Cortex of kidney (tissue), 1 donor: ENCODE measurements at places on chromosomes 4 and X.

DNA sequence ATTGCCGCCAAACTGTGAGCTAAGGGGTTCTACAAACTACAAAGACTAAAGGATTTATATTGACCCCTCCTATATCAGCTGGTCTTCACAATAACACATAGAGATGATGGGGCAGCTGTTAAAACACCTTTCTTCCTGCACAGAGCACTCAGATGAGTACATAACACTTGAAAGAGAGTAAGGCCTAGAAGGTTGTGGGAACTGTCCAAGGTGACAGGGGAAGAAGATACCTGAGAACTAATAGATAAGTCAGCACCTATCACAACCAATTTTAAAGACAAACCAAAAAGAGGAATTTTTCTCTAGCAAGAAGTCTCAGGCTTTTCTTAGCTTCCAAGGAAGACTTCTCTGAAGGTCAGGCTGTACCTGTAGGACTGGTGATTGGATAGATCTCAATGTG lies 19.1 kb upstream of the CXCL6 start:
- no peak for DNase-seq

- no peak for DNase-seq
Observed at GRCh38 chr4:22587253-22587652, 71.4 kb upstream of the ADGRA3 start.

DNA sequence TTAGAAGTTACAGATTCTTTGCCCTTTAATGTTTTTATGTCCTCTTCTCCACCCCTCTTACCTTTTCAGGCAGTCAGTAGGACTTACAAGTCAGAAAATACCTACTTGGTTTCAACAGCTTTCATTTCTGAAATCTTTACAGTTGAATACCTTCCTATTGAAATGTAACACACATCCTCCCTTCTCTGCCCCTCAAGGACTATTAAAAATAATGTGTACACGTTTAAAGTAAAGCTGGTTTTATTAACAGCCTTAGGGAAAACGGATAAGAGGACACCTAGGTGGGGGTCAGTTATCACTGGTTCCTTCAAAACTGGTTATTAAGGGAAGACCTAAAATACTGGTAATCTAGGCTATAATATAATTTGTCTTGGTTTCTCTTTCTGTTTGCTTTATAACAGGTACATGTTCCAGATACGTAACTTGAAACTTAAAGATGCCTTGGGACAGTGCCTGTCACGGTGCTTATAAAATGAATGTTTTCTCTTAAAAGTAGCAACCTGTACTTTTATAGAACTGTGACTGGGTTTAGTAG lies 1.8 kb downstream of the CCSER1 start:
- DNase-seq = no peak

GRCh38 chrX:136810493-136810892 lies 29.8 kb upstream of the ARHGEF6 start:
- no peak for DNase-seq
